ENCODE measurements at places on chromosomes 13 and 19.

GRCh38 chr19:2607712-2608601 is 94.5 kb downstream of the GNG7 start:
- no peak for DNase-seq

- DNase-seq, result no peak
Measured at GRCh38 chr19:34367624-34367957, 2.6 kb downstream of the GPI start.

- no peak for DNase-seq
Measured at GRCh38 chr13:75505327-75505726, 23.4 kb upstream of the TBC1D4 start.

- DNase-seq, result no peak
Measured at GRCh38 chr13:31227063-31227462, 27.3 kb downstream of the B3GLCT start.

DNA sequence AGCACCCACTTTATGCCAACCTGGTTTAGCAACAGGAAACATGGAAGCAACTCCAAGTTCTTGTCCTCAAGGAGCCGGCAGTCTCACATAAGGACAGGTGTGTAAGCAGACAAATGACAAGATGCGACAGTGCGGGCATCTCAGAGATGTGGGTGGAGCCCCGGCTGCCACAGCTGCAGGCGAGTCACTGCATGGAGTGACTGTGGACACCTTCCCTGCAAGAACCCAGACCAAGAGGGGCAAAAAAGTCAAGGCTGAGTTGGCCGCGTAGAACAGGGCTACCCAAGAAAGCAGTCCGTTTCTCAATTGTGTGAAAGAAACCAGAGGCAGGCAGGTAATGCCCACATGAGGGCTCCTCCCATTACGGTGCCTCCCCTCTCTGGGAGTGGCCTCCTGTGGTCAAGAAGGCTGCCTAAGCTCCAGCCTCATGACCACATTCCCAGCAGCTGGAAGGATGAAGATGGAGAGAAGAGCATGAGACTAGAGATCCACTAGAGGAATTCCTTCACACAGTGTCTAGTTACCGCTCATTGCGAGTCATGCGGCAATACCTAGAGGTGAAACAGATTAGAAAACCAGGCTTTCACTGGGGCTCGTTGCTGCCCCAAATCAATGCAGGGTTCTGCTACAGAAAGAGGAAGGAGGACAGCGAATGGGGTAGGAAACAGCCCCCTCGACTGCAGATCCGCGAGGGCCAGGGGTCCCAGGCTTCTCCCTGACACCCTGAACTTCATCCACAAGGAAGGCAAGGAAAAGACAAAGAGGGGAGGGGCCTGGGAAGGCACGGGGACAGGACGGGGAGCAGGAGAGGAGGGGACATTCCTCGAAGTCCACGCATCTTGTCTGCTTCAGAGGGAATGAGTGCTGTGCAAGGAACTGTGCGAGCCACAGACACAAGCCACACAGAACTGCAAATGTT is 80.2 kb downstream of the SPACA7 start:
- no peak for DNase-seq

- no peak for DNase-seq
Measured at GRCh38 chr13:77898097-77898496, 20.5 kb downstream of the EDNRB start.

DNA sequence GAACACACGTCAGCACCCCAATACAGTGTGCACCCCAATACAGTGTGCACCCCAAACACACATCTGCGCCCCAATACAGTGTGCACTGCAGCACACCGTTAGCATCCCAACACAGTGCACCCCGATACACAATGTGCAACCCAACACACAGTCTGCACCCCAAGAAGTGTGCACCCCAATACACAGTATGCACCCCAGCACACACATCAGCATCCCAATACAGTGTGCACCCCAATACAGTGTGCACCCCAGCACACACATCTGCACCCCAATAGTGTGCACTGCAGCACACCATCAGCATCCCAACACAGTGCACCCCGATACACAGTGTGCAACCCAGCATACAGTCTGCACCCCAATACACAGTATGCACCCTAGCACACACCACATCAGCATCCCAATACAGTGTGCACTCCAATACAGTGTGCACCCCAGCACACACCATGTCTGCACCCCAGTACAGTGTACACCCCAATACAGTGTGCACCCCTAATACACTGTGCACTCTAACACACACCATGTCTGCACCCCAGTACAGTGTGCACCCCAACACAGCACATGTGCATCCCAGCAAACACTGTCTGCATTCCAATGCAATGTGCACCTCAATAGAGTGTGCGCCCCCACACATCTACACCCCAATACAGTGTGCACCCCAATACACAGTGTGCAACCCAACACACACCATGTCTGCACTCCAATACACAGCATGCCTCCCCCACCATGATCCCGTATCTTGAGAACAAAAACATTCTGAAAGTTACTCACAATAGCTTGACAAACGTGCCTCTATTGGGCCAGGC is 855 bp upstream of the CARS2 start:
- no peak for DNase-seq

DNA sequence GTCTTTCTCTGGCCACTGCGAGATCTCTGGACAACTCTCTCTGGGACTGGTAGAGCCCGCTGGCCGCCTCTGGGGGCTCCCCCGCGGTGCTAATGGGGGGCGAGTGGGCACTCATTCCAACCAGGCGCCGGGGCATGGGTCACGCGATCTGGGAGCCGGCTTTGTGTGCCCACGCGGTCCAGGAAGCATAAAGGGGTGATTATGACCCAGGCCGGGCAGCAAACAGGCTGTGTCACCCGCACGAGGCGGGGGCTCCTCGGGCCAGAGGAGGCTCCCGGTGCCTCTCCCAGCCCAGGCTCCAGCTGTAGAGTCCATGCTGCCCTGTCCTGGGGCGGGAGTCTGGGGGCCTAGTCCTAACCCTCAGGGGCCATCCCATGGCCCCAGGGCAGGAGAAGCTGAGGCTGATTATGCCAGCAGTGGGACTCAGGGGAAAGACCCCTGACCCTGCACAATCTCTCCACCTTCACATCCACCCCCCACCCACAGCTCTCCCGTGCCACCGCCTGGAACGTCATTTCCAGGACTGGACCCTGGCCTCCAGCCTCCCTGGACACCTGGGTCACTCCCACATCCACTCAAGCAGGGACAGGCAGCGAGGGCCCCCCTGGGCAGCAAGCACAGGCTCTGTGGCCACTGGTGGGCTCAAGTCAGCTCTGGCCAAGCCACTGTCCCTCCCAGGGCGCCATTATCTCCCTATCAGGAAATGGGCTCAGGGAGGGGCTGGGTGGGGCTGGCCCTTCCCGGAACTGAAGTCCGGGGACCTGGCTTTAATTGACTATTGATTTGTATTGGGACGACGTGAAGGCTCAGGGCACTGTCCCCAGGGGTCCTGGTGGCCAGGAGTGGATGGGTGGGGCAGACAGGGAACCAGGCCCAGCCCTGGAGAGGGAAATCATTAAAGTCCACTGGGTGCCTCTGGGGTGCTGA is 50.0 kb downstream of the PTPRS start:
- no peak for DNase-seq

GRCh38 chr13:42101821-42102585 is 53.6 kb downstream of the DGKH start:
- DNase-seq, result no peak

DNA sequence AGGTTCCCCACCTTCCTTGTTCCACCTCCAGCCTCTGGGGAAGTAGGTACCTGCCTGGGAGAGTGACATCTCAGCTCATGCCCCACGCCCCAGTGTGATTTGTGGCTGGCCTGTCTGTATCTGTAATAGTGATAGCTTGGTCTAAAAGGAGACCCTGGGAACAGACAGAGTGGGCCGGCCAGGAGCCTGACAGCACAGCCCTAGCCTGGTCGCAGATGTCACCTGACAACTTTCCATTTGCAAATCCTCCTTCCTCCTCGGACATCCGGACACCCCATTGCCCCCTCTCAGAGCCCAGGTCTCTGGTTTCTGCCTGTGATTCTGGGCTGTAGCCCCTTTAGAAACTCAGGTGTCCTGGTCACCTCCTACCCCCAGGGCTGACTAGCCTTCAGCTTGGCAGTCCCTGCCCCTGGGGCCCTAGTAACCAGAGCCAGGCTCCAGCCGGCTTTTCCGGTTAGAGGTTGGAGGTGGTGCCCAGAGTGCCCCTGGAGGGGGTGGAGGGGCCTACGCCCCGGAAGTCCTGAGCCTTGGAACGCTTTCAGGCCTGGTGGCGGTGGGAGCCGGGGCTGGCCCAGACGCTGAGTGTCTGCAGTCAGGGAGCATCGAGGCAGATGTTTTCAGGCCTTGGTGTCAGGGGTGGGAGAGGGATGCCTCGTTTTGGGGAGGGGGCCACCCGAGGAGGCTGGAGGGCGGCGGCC is 6.5 kb downstream of the LRRC8E start:
- no peak for DNase-seq

- no peak for DNase-seq
Measured at GRCh38 chr13:47480121-47480520, 521.0 kb downstream of the SUCLA2 start.

DNA sequence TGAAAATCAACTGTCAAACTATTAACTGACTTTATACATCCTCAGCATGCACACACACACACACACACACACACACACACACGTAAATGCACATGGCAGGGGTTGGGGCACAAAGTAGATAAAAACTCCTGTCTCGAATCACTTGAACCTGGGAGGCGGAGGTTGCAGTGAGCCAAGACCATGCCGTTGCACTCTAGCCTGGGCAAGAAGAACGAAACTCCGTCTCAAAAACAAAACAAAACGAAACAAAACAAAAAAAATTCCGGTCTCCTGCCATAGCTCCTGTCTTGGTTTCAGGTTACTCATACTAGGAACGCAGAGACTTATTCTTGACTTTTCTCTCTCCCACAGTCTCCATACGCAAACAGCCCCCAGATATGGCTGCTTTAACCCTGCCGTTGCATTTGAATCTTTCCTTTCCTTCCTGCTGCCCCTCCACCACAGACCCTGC is 148.9 kb downstream of the SHISA2 start:
- DNase-seq, result no peak

DNA sequence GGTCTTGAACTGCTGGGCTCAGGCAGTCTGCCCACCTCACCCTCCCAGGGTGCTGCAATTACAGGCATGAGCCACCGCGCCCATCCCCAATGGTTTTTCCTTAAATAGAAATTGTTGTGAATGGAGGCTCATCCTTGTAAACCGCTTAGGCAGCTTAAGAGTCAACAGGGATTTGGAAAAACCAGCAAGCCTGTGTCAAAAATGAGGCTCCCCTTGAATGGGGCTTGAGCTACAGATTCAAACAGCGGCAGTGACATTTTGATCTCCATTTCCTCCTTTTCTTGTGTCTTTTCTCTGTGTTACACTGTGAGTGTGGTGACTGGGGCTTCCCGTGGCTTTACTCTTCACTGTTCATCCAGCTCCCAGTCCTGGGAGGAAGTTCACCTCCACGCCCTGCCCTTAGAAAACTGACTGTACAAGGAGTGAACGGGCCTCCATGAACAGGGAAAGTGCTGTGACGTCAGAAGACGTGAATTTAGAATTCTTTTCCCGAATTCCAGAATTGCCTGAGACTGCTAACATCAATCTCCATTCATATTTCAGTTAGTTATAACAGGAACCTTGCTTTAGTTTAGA is 15.3 kb upstream of the RAB8A start:
- no peak for DNase-seq

- DNase-seq, result no peak
Measured at GRCh38 chr19:53455828-53456227, 11.7 kb upstream of the ZNF813 start.

DNA sequence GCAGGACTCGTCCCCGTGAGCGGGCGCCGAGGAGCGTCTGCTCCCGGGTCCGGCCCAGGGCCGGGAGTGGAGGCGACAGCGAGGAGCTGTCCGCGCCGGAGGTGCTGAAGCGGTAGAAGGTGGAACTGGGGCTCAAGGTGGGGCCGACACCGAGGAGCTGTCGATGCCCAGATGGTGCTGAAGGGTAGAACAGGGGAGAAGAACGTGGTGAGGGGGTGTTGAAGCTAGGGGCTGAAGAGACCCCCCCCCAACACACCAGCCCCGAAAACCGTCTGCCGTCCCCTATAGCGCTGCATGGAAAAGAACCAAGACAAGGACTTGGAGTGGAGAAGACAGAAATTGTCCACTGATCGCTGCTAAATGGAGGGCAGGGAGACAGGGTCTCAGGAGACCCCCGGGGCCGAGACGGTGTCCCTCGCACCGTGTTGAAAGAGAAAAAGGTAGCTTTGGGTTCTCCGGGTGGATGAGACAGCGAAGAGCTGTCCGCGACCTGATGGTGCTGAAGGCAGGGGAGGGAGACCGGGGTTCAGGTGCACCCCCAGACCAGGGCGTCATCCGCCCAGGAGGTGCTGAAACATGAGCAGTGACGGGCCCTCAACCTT is 7.1 kb upstream of the PDE4C start:
- DNase-seq, result peak; percentile 96

GRCh38 chr13:112079696-112080095 is 12.7 kb downstream of the SOX1 start:
- no peak for DNase-seq

DNA sequence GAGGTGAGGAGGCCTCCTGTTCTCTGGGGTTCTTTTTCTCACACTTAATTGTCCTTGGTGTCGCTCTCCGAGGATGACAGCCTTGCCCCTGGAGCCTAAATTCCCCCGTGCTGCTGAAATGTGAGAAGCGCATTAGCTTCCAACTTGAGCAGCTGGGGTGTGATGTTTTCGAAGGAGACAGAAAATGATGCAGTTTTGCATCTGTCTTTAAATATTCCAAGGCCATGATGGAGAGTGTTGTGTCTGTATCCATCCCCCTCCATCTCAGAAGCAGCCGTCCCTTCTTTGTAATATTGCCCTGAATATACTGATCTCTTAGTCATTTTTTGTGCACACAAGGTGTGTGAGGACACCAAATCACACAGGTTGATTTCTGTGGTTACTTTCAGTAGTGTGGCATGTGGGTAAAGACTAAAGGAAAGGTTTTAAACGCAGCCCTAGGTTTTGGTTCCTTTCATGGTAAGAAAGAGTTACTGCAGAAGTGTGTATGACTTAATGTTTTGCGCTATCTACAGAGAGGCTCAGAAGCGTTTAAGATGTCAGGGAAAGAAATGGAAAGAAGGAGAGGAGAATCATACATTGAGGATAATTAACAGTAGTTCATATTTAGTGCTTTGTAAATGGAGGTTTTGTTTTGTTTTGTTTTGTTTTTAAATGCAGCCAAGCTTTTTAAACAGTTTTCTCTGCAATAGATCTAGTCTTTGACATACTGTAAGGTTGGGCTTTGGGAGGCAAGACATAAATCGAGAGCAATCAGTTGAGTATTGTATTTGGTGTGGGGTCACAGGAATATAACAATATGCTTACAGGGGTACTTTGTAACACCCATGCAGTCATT is 1.6 kb downstream of the NBEA start:
- peak; percentile 63 for DNase-seq

DNA sequence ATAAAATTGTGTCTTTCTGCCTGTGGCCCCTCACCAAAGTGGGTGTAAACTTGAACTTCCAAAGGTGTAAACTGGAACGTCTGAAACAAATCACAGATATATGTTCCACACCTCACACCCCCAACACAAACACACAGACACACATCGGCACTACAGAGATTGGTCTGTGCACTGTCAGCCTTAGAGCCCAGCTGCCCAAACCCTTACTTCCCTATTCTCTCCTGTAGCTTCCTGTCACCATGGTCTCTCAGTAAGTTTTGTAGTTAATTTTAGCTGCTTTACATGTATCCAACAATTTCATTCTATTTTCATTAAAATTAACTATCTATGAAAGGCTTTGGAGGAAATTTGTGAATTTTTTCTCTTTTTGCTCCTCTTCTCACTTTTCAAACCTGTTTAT is 5.4 kb downstream of the TM9SF2 start:
- DNase-seq, result no peak

Measured in neural progenitor cell (in vitro differentiated cells).